ENCODE measurements at places on chromosomes 6 and 20.

GRCh38 chr6:106908386-106908840, 66.1 kb downstream of the CD24 start:
- DNase-seq = no peak

DNA sequence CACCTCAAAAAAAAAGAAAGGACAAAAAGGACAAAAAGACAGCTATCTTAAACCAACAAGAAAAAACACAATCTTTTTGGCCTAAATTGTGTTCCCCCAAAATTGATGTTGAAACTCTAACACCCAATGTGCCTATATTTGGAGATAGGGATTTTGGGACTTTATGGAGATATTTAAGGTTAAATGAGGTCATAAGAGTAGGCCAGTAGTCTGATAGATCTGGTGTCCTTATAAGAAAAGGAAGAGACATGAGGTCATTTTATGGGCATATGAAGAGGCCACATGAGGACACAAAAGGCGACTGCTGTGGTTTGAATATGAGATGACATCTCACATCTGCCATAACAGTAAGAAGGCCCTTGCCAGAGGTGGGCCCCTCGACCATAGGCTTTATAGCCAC, 49.5 kb downstream of the TRIM38 start:
- DNase-seq = no peak

DNA sequence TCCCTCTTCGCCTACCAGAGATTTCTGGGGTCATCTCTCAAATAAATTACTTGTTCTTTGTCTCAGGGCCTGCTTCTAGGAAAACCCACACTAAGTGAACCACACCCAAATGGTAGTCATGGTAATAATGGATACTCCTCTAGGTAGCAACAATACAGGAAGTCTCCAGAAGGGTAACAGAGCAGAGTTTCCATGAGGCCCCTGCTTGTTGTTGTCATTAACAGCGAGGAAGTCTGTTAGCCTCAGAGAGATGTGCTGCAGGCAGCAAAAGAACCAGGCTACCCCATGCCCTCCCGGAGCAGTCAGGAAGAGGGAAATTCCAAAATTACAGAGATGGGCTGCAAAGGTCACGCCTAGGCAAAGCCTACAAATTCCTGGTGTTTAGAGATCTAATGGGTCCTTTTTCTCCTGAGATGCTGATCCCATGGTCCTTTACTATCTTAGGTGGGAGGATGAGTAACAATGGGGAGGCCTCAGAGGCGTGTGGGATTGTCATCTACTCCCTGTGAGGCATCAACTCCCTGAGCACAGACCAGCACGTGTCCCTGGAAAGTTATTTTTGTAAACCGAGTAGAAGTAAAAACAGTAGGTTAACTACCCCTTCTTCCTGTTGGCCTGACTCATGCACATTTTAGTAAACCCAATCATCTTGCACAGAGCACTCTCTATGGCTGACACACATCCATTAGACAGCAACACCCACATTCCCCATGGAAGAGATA, 10.1 kb downstream of the ISM1 start:
- DNase-seq = peak; percentile 25

DNA sequence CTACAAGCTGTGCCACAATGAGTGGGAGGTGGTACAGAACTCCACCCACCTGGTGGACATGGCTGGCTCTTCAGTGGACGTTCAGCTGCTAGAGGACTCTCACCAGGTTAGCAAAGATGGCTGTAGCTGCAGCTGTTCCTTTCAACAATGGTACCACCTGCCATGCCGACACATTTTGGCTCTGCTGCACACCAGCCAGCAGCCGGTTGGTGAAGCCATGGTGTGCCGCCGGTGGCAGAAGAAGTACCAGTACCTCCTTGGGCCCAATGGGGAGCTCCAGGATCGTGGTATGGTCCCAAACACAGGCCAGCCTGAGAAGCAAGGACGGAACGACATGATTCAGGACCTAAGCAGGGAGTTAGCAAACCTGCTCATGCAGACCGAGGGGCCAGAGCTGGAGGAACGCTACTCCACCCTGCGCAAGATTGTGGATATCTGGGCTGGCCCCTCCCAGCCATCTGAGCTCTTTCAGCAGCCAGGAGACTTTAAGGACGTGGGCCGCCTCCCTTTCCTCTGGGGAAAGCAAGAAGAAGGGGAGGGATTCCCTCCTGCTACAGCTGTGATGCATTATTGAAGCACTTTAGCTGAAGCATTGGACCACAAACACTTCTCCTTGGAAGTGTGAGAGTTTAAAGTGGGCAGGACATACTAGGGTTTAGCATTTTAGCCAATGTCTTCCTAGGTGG, 2.8 kb upstream of the ZSWIM1 start:
- DNase-seq = no peak

DNA sequence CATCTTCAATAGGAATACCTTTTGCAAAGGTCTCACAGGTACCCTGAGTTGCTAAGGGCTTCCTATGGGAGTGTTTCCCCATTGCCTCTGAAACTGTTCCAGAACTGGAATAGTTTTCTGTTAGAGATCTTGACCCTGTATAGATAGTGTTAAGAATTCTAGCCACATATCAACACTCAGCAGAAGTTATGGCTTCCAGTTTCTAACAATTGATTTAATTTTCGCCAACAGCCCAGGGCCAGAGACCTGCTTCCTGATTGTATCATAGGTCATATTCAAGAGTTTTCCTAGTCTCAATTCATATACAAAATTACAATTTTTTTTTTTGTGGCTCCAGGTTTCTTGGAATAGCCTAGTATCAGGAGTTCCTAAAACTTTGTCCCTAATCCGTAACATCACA, 61.0 kb downstream of the PXDC1 start:
- no peak for DNase-seq

- peak; percentile 60 for DNase-seq
These were observed 135.0 kb upstream of the MAN1A1 start for GRCh38 chr6:119484598-119484997.

DNA sequence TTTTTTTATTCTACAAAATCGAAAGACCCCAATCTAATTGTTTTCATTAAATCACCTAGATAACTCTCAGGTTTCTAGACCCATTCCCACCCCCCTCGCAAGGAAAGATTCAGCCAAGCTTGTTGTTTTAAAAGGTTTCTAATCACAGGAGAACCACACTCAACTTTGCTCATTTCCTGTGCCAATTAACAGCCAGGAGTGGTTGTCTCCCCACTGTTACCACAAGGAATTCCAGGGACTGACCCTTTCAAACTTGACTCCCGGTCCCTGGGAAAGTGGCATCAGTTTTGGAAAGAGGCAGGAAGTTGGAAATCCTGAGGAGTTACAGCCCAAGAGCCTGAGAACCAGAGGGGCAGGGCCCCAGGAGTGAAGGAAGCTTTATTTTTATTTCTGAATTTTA, 561.3 kb upstream of the JAG1 start:
- DNase-seq = no peak

GRCh38 chr6:146304181-146304580, 239.5 kb upstream of the RAB32 start:
- no peak for DNase-seq

GRCh38 chr6:63864061-63864460, 228.5 kb downstream of the PHF3 start:
- no peak for DNase-seq

DNA sequence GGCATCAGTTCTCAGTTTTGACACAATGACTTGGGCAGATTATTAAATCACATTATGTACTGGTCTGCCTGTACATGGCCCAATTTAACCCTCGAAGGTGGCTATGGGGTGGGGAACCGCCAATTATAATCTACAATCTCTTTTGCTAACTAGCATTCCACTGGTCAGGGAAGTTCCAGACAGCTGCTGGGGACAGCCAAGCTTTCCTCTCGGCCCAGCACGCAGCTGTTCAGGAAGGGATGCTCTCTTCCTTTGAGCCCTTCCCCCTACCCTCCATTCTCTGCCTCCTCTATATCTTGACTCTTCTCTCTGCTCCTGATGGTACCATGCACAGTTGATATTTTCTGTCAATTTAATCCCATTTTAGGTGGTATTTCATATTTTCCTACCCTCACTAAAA, 233.5 kb upstream of the AGPAT4 start:
- DNase-seq = no peak

GRCh38 chr6:17836293-17836692, 129.6 kb upstream of the NUP153 start:
- DNase-seq = no peak

- no peak for DNase-seq
These were observed 14.6 kb upstream of the HLA-F start for GRCh38 chr6:29708432-29709179.

DNA sequence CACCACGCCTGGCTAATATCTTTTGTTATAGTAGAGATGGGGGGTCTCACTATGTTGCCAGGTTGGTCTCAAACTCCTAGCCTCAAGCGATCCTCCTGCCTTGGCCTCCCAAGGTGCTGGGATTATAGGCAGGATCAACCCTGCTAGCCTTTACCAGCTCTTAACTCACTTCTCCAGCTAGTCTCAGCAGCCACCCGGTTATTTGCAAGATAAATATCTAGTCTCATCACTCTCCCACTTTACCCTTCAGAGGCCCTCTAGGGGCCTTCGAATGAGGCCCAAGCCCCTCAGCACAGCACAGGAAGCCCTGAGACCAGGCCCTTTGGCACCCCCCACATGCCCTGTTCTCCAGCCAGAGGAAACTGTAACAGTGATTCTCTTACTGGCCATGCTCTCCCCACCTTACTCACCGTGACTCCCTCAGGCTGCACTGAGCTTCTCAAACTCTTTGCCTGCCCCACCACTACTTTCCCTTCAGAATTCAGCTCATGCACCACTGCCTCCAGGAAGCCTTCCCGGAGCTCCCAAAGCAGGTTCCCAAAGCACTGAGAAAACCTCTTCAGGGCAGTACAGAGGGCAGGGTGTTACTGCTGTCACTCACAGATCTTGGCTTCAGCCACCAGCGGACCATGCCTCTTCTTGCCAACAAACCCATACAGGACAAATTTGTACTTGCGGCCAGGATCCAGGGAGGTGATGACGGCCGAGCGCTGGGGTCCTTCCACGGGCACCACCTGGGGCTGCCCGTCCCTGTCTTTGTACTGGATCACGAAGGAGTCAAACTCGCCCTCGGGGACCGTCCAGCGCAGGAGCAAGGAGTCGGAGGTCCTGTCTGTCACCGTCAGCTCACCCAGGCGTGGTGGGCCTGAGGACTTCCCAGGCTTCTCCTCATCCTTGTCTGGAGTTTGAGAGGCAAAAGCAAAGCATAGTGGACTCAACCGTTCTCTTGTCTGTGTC, 25.0 kb downstream of the TNXB start:
- no peak for DNase-seq

DNA sequence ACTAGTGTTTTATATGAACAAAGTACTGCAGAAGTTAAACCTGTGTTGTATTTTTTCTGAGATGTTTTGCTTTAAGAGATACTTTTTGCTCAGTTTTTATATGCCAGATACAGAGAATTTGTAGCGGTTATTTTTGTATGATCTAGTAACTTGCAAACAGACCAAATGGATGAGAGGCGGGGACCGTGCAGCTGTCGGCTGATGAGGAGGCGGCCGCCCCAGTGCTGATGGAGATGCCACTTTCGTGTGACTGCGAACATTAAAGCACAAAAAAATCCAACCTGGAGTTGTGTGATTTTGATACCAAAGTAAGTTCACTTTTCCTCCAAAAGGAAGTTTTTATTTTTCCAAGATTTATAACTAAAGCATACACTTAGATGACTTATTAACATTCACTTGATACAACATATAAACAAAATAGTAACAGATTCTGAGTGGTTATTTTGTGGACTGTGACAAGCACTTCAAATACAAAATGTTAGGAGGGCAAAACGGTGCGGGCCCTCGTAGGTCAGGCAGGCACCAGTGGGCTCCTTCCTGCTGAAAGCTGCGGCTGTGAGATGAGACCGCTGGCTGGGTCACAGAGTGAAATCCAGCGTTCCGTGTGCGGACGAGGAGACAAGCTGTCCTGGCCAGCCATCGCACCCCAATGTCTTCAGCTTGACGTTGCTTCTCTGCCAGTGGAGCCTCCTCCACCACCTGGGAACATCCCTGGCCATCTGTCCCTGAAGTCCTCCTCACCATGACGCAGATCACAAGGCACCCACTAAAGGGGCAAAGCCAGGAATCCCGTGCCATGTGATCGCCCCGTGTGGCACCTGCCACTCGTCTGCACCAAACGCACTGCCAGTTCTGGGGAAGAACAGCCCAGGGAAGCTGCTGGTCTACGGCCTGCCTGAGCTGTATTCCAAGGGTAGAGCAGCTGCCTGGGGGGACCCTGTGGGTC, 4.0 kb upstream of the OGFR start:
- no peak for DNase-seq

GRCh38 chr6:108665495-108666196, 104.9 kb downstream of the FOXO3 start:
- DNase-seq = no peak

- DNase-seq = no peak
These were observed 327.8 kb upstream of the TBX18 start for GRCh38 chr6:85092226-85092625.

GRCh38 chr6:108543175-108543940, 17.4 kb upstream of the FOXO3 start:
- no peak for DNase-seq

DNA sequence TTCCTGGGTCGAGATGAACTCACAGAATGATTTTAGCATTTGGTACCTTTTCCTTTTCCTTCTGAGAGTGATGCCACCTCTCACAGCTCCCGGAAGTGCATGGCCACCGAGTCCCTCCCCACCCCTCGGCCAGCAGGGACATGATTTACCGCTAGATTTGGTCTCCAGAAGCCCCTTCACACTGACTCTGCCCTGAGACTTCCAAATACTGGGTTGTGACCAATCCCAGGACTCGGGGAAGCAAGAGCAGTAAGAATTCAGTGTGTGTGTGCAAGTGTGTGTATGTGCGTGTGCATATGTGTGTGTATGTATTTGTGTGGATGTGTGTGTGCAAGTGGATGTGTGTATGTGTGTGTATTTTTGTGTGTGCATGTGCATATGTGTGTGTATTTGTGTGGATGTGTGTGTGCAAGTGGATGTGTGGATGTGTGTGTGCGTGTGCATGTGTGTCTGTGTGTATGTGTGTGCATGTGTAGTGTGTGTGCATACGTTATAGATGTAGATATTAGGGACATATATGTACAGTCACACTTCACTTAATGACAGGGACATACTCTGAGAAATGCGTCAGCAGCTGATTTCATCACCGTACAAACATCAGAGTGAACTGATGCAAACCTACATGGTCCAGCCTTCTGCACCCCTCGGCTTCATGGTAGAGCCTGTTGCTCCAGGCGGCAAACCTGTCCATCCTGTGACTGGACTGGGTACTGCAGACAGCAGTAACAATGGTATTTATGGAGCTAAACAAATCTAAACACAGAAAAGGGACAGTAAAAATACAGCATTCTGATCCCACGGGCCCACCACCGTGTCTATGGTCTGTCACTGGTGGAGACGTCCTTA, 374.5 kb downstream of the TAF4 start:
- DNase-seq = no peak
